ENCODE measurements at places on chromosomes 7 and 10. TPM values are rescaled to one million over a fixed set of nuclear protein-coding genes. Genes with fewer than 3 reads are reported as not detected.

Gene HOXA1
- 2.2 TPM for polyA plus RNA-seq

Gene CC2D2B
- 1.6 TPM for polyA plus RNA-seq

Gene CCDC136
- 17.2 TPM for polyA plus RNA-seq

Gene GSTO2
- 37.7 TPM for polyA plus RNA-seq

Gene TMEM176B
- 92.4 TPM for polyA plus RNA-seq

Gene NKX1-2
- not detected for polyA plus RNA-seq

Gene CYP2C19
- polyA plus RNA-seq = 0.30 TPM

Gene ZNF467
- polyA plus RNA-seq = 37.5 TPM

Gene GBX1
- 0.28 TPM for polyA plus RNA-seq

Gene GRM3
- polyA plus RNA-seq = 0.21 TPM

Gene ADRA2A
- polyA plus RNA-seq = 2.7 TPM

Gene CFTR
- 3.7 TPM for polyA plus RNA-seq

Gene NDUFB2
- polyA plus RNA-seq = 212 TPM

Gene LIPN
- not detected for polyA plus RNA-seq

GRCh38 chr10:65394502-65395297, 1531.1 kb upstream of the LRRTM3 start:
- DNase-seq = no peak

GRCh38 chr7:155741805-155742204, 70.5 kb downstream of the SHH start:
- no peak for DNase-seq

GRCh38 chr7:91435381-91436059, 171.3 kb downstream of the FZD1 start:
- DNase-seq = no peak

GRCh38 chr7:105637755-105638154, 56.5 kb upstream of the EFCAB10 start:
- no peak for DNase-seq

GRCh38 chr10:93074597-93075368, 1.1 kb downstream of the CYP26A1 start:
- no peak for DNase-seq

- no peak for DNase-seq
Observed at GRCh38 chr10:45376371-45376801, 2.4 kb downstream of the ALOX5 start.

GRCh38 chr7:80851896-80852476, 66.9 kb downstream of the SEMA3C start:
- DNase-seq = no peak

- DNase-seq = no peak
Observed at GRCh38 chr7:55308186-55308929, 56.8 kb upstream of the LANCL2 start.

DNA sequence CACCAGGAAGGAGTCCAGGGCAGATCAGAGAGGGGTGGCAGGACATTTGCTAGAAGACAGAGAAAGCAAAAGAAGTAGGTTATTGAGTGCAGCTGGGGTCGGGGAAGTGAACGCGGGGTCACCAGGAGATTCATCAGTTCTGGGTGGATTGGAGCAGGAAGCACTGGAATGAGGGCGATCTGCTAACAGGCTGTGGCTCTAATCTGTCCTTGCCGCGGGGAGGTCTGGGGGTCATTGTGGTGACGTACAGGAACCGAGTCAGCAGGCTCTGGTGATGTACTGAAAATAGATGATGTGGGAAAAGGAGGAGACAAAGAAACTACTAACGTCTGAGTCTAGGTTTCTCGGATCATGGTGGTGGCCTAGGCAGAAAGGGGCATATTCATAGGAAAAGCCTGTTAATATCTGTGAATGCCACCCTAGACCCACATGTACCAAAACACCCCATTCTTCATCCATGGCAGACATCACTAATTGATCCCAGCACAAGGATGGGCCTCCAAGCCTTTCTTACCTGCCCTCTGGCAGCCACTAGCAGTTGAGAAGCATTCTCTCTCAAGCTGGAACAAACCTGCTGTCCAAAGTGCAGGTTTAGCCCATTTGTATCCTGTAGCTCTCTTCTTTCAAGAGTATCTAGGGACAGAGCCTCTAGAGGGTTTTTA, 134.5 kb downstream of the C10orf105 start:
- DNase-seq = no peak

- no peak for DNase-seq
Observed at GRCh38 chr7:70645279-70645678, 486.7 kb upstream of the GALNT17 start.

DNA sequence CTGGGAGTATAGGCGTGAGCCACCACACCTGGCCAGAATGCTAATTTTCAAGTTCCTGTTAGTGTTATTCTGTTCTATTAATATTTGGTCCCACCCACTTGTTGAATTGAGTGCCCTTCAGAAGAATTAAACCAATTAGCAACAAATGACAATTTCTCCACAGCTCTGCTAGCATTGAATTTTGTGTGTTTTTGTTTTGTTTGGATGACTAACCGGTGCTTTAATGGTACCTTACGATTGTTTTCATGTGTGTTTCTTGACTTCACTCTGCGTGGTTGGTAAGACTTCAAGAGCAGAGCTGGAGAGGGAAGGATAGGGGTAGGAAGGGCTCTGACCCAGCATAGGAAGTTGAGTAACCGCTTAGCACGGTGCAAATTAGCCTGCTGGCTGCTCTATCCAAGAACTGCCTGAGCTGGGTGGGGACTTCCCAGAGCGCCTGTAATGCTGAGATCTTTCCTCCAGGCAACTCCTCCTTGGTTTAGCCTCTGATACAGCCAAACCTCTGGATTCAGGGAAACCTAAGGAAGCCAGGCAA, 4.6 kb downstream of the ARPC1B start:
- DNase-seq = no peak

- no peak for DNase-seq
Observed at GRCh38 chr7:118280319-118281012, 56.0 kb downstream of the ANKRD7 start.

- DNase-seq = peak; percentile 17
Observed at GRCh38 chr7:21028186-21028585, 241.5 kb upstream of the SP8 start.

DNA sequence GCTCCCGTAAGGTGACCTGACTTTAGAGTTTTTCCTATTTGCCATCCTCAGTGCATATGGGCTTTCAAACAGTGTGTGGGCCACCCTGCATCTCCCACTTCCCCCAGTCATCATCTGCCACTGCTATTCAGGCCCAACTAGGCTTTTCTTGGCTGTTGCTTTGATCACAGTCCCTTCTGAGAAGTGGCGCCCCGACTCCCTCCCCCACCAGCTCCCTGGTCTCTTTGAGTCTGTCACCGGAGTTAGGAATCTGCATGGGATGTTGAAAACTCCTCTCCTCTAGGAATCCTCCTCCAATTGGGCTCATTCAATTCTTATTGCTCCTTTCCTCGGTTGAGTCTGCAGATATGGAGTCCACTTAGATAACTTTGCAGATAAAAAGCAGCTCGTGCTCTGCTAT, 32.1 kb downstream of the HIF1AN start:
- DNase-seq = peak; percentile 15

- DNase-seq = no peak
Observed at GRCh38 chr10:51224671-51225161, 150.4 kb downstream of the PRKG1 start.

DNA sequence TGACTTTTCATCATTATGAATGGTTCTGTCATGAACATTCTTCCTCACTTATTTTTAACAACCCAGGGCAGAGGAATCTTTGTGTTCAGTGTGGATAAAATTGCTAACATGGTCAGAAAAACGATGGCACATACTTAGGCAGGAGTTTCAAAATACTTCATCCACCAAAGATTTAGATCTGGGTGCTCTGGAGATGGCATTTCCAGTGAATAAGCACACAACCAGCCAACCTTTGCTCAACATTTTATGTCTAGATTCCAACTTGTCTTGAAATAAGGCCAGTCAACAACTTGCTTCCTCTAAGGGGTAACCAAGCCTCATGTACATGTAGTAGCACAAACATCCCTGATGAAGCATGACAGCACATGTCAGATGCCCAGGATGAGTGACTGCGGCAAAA, 33.4 kb upstream of the ADRB1 start:
- no peak for DNase-seq

GRCh38 chr7:106041140-106041717, 70.9 kb downstream of the SYPL1 start:
- no peak for DNase-seq

DNA sequence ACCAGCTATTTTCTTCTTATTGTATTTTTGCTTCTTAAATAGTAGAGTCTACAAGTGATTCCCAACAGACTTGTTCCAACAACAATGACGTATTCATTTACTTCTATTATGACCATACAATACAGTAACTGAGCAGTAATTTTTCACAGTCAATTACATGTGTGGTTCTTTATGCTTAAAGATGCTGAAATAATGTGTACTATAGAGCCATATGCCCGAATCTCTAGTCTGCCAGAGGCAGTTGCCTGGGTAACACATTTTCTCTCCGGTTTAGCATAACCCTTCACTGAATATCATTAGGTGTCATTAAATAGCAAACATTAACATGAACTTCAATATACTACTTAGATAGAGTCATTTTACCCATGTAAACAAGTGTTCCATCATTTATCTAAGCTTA, 75.0 kb downstream of the SLC25A13 start:
- DNase-seq = no peak

DNA sequence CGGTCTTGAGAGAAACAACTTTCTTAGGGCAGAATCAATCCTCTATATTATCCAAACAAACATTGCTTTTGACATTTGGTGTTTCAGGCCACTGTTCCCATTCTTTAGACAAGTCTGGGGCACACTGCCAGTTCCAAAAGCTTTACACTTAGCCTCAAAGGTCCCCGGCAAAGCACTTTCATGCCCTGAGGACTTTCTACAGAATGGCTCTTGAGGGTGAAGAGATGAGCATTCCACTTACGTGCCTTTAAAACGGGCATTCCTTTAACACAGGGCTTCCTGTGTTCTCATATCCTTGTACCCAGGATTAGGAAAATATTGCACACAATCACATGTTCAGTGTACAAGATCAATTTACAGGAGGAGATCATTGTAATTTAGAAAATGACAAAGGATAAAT, 13.1 kb upstream of the TMEM213 start:
- no peak for DNase-seq

DNA sequence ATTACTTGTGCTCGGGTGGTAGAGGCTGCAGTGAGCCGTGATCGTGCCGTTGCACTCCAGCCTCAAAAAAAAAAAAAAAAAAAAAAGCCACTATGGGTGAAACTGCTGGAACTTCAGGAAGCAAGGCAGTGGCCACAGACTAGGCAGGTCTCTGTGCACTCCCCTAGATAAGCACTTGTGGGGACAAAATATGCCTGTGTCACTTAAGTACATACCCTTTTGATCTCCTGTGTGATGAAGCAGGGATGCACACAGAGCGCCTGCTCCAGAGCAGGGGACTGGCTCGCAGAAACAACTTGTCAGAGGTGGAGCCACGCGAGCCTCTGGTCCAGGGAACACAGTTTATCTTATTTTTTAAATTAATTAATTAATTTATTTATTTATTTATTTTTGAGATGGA, 42.9 kb upstream of the PSAP start:
- no peak for DNase-seq

- no peak for DNase-seq
Observed at GRCh38 chr10:118752409-118752808, 2.4 kb downstream of the CACUL1 start.

DNA sequence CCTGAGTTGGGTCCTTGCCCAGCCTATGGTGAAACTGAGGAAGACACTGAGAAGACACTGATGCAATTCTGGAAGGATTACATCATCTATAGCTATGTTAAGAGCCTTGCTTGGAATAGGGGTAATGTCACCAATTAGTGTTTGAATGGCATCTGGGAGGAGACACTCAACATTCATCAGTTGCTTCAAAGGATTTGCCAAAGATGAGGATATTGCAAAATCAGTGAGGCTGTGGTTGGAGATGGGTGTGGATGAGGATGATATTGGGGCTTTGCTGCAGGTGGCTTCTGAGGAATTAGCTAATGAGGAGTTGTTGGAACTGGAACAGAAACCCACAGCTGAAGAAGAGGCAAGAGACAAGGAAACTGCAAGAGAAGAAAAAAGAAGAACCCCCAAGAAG, 146.7 kb upstream of the SP4 start:
- no peak for DNase-seq

DNA sequence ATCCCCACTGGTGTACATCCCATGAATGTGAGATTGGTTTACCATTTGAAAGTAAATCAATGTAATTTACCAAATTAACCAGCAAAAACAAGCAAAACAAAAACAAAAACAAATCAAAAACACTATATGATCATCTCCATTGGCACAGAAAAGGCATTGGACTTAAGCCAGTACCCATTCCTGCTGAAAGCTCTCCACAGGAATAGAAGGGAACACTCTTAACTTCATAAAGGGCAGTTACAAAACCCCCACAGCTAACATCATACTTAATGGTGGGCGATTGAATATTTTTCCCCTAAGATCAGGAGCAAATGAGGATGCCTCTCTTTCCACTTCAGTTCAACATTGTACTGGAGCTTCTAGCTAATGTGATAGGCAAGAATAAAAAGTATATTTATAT, 34.1 kb downstream of the PRKG1 start:
- no peak for DNase-seq

DNA sequence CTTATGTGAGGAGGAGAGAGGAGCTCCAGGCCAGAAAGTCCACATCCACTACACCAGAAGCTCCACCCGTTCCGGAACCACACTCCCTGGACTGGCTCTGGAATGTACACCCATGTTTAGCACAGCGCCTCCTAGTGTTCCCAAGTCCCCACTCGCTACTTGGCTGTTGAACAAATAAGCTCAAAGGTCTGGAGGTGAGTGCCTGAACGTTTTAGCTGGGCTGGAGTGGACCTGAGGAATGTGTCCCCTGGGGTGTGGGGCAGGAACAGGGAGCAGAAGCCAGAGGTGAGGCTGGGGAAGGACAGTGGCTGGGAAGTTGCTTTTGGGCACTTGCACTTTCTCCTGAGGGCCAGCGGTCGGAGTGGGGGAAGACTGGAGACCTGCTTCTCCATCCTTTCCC, 164.1 kb upstream of the CDCA7L start:
- DNase-seq = no peak
